ENCODE measurements at places on chromosomes 4 and X. TPM values are rescaled to one million over a fixed set of nuclear protein-coding genes. Genes with fewer than 3 reads are reported as not detected.

The MAOB gene
- 4.5 TPM for total RNA-seq

The ATP5ME gene
- 12.8 TPM for total RNA-seq

The CAPN6 gene
- 67.9 TPM for total RNA-seq

The TASL gene
- 1.8 TPM for total RNA-seq

The TRIM75 gene
- total RNA-seq = not detected

The TBCK gene
- total RNA-seq = 114 TPM

The PNMA3 gene
- total RNA-seq = 11.4 TPM

The DRD5 gene
- total RNA-seq = 1.4 TPM

The PCSK1N gene
- total RNA-seq = 46.4 TPM

The DCX gene
- 31.3 TPM for total RNA-seq

The SPANXN4 gene
- total RNA-seq = not detected

The PTCHD1 gene
- total RNA-seq = 1.7 TPM

The CASP6 gene
- 34.6 TPM for total RNA-seq

The CCDC160 gene
- 2.2 TPM for total RNA-seq

The SRPK3 gene
- total RNA-seq = 6.9 TPM

The NPY5R gene
- 1.4 TPM for total RNA-seq

The ALB gene
- 0.71 TPM for total RNA-seq

The SPANXN3 gene
- not detected for total RNA-seq

The JCHAIN gene
- 3.0 TPM for total RNA-seq

The ZNF718 gene
- total RNA-seq = 30.5 TPM

The CD38 gene
- total RNA-seq = 2.5 TPM

The AP1S2 gene
- total RNA-seq = 128 TPM

The KLF8 gene
- 11.3 TPM for total RNA-seq

The FAM47C gene
- not detected for total RNA-seq

The FAM133A gene
- total RNA-seq = 1.4 TPM

The OTC gene
- total RNA-seq = not detected

The FAM47A gene
- not detected for total RNA-seq

The PWWP3B gene
- 6.3 TPM for total RNA-seq

The GJB1 gene
- 0.49 TPM for total RNA-seq

The KCND1 gene
- total RNA-seq = 3.6 TPM

The RUFY3 gene
- 183 TPM for total RNA-seq

The VGLL1 gene
- 1.1 TPM for total RNA-seq

The FAM184B gene
- total RNA-seq = 20.3 TPM

The HS6ST2 gene
- total RNA-seq = 5.7 TPM

The AFF2 gene
- total RNA-seq = 63.7 TPM

The VCX2 gene
- total RNA-seq = not detected

The CPLX1 gene
- total RNA-seq = 9.2 TPM

The KLF3 gene
- total RNA-seq = 41.8 TPM

The ABHD18 gene
- 18.1 TPM for total RNA-seq

The HSFX2 gene
- total RNA-seq = not detected

The PFKFB1 gene
- not detected for total RNA-seq

The GPR143 gene
- 11.9 TPM for total RNA-seq

The LIAS gene
- total RNA-seq = 21.7 TPM

The FRG2 gene
- total RNA-seq = not detected

The USP46 gene
- total RNA-seq = 33.5 TPM

The SPCS3 gene
- total RNA-seq = 96.0 TPM

The ANXA3 gene
- total RNA-seq = 16.8 TPM

The STOX2 gene
- 40.6 TPM for total RNA-seq

Data from camera-type eye (tissue), 1 donor.